Fibroblast of skin of left biceps (primary cell): ENCODE measurements at places on chromosomes 1 and 21.

- no peak for DNase-seq
Observed at GRCh38 chr1:207440626-207441025, 13.5 kb upstream of the CR2 start.

- DNase-seq: no peak
Observed at GRCh38 chr1:195789321-195789720, 818.9 kb downstream of the KCNT2 start.

DNA sequence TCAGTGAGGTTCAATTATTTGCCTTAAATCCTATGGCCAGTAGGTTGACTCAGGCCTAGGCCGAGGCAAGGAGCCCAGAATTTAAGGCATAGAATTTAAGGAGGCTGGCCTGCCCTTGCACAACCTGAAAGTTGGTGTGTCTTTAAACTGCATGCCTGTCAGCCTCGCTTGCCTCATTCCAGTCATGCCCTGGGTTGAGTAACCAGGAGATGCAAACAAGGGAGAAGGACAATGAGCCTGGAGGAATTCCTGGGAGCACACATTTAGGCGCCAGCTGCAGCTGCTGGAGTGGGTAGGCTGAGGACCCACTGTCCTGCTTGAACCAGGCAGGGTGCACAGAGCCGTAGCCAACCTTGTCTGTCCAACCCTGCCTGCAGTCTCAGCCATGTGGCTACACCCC, 11.7 kb downstream of the CD2 start:
- no peak for DNase-seq

GRCh38 chr1:248862695-248862997, 3.8 kb upstream of the ZNF692 start:
- DNase-seq: no peak

GRCh38 chr21:45417256-45417950, 12.4 kb downstream of the COL18A1 start:
- DNase-seq: no peak

- DNase-seq: no peak
Observed at GRCh38 chr1:208778417-208778816, 534.2 kb upstream of the PLXNA2 start.

GRCh38 chr21:25887166-25887565, 152.4 kb downstream of the GABPA start:
- DNase-seq: no peak

- no peak for DNase-seq
Observed at GRCh38 chr1:160855181-160855981, 7.3 kb downstream of the CD244 start.

DNA sequence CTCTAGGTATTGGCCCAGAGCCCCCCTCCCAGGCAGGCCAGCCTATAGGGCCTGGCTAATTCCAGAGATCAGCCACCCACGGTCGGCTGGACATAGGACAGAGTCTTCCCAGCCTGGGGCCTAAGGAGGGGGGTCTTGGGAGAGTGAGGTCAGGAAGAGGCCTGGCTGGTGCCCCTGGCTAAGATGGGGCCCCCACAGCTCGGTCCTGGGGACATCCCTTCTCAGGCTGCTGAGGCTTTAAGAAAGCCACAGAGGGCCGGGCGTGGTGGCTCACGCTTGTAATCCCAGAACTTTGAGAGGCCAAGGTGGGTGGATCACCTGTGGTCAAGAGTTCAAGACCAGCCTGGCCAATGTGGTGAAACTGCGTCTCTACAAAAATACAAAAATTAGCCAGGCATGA, 2.5 kb downstream of the C1orf167 start:
- no peak for DNase-seq

DNA sequence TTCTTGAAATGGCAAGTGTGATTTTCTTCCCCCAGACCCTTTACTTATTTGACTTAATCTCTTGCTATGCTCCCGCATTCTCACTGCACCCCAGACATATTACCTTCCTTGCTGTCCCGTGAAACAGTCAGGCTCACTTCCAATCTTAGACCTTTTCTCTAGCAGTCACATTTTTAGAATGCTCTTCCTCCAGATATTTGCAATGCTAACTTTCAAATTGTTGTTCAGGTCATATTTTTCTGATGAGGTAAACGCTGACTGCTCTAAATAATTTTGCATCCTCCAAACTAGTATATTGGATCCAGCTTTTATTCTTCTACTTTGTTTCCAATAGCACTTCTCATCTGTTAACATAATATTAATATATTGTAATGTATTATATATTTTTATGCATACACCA, 648.2 kb upstream of the NEGR1 start:
- no peak for DNase-seq

GRCh38 chr1:247131236-247131635, 27.1 kb upstream of the ZNF669 start:
- no peak for DNase-seq

DNA sequence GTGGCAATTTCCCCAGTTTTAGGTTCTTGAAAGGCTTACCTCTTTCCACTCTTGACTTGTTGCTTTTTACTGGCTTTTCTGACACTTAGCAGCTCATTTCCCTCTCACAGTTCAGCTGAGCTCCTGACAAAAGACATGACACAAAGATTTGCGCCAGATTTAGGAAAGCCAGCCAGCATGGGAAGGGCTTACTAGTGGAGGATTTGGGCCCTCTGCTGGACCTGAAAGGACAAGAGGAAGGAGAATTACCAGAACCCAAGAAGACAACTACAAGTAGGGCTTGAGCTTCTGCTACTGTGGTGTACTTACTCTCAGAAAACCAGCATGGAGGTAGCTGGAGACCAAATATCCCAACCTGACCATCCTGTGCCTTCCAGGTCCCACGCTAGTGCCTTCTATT, 784.5 kb downstream of the BRINP3 start:
- no peak for DNase-seq

DNA sequence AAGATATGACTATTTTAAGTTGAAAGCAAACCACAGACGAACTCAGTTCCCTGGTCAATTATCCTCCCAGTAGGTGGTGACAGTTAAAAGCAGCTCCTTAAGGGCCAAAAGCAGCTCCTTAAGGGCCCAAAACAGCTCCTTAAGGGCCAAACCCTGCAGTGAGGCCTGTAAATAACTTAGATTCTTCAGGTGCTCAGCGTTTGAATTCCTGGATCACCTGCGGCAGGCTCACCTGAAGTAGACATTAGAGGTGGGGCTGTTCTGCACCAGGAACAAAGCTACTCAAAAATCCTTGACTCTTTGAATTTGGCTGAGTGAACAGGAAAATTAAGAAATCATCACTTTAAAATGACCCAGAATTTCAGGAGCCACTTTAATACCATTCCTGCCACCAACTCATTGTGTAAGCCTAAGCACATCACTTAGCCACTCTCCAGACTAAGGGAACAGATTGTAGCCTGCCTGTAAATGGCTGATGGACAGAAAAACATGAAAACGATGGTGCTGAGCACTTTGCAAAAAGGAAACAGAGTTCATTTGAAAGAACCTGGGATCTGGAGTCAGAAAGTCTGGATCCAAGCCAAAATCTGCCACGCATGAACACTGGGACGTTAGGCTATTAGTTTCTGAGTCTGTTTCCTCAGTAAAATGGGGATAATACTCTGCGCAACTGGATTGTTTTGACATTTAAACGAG, 126.9 kb downstream of the LRIG2 start:
- no peak for DNase-seq

DNA sequence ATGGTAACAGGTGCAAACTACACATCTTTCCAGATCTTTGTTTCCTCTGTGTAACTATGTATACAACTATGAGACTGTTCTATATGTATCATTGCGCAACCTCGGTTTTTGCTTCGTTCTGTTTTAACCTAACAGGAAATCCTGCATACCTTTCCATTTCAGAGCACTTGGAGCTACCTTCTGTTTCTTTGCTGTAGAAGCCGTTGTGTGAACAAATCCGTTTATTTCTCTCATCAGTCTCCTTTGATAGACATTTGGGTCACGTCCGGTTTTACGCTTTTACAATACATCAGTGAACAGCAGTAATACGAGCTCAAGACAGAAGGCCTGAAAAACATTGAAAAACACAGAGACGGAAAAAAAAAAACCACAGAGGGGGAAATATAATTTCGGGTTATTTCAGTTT, 10.5 kb downstream of the ATP5IF1 start:
- DNase-seq: no peak
